Left hindlimb (tissue), 1 donor: ENCODE measurements at places on chromosomes 3 and 15.

- DNase-seq, result no peak
These were observed 49.0 kb upstream of the DCLK3 start for GRCh38 chr3:36813305-36813704.

- DNase-seq, result no peak
These were observed 14.8 kb downstream of the FYCO1 start for GRCh38 chr3:45980819-45981218.

GRCh38 chr15:63244399-63244798, 33.0 kb upstream of the APH1B start:
- no peak for DNase-seq

- no peak for DNase-seq
These were observed 796.4 kb upstream of the ARPP21 start for GRCh38 chr3:34842706-34843480.

- peak; percentile 41 for DNase-seq
These were observed 164.0 kb downstream of the MINAR1 start for GRCh38 chr15:79595995-79596622.

- no peak for DNase-seq
These were observed 765.1 kb downstream of the ROBO1 start for GRCh38 chr3:79002465-79003372.

DNA sequence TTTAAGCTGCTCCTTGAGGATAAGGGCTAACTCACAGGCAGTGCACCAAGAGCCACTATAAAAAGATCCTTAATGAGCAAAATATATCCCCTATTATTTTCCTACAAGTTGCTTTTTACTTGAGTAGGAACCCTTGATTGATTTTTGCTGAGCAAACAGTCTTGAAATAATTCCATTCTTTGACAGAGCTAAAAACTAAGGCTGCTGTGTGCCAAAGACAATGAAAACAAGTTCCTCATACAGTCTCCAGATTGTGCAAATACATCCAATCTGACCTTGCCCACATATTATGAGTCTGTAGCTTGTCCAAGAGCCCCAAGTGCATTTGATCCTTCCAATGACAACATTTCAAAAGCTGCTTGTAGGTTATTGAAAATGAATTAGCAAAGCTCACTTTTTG, 15.0 kb downstream of the PRKAR2A start:
- no peak for DNase-seq

- no peak for DNase-seq
These were observed 37.0 kb downstream of the PARP16 start for GRCh38 chr15:65249641-65250040.

DNA sequence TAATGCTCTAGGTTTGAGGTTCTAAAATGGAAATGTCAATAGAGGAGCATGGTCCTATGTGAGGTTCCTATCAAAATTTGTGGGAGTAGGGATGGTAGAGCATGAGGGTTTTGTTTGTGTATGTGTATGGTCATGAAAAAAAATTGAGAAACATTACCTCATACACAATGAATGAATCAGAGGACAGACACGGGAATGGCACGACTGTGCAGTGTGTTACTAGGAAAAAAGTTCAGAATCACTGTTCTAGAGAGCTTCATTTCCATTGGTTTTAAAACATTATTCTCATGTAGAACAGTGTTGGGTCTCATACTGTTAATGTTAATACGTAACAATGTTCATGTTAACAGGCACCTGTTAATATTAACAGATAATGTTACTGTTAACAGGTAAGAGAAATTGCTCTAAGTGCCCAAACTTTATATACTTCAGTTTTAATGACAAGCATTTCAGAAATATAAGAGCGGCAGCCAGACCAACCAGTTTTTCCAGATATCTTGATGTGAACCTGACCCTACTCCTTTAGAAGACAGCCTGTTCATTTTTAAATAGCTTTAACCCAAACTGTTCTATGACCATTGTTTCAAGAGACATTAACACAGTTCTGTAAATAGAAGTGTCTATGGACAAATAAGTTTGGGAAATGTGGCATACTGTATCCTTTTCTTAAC, 48.0 kb downstream of the SLC15A2 start:
- no peak for DNase-seq

GRCh38 chr3:44932986-44933944, 42.7 kb downstream of the ZDHHC3 start:
- DNase-seq, result no peak

- DNase-seq, result no peak
These were observed 319.2 kb downstream of the SLC9A9 start for GRCh38 chr3:143529018-143529478.

GRCh38 chr3:97899331-97899730, 72.9 kb downstream of the RIOX2 start:
- DNase-seq, result no peak

- DNase-seq, result no peak
These were observed 4.6 kb upstream of the RUVBL1 start for GRCh38 chr3:128128251-128128650.

- no peak for DNase-seq
These were observed 7.3 kb downstream of the FYCO1 start for GRCh38 chr3:45988362-45988761.

DNA sequence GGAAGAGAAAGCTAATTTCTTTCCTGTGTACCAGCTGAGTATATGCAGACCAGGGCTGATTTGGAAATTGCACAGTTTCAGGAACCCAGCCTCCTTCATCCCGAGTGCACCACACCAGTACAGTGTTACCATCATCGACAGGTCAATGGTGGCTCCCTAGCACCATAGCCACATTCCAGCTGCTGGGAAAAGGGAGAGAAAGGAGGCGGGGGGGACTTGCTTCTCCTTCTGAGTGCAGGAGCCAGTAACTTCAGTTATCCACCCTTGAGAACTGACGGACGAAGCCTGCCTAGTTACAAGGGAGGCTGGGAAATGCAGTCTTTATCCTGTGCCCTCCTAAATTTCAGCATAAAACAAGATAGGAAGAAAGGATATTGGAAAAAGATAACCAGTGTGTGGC, 129.7 kb upstream of the PRICKLE2 start:
- no peak for DNase-seq
